ENCODE measurements at places on chromosomes 13 and 19.

DNA sequence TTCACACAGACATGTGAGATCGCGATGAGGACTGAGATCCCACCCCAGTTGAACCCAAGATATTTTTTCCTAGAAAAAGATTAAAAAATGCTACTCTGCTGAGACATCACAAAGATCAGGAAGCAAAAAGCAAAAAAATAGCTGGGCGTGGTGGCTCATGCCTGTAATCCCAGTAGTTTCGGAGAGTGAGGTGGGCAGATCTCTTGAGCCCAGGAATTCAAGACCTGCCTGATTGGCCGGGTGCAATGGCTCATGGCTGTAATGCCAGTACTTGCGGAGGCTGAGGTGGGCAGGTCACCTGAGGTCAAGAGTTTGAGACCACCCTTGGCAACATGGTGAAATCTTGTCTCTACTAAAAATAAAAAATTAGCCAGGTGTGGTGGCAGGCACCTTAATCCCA, 1.1 kb downstream of the FUT3 start:
- DNase-seq: no peak

GRCh38 chr13:100534911-100535310, 53.7 kb downstream of the GGACT start:
- no peak for DNase-seq

- no peak for DNase-seq
Observed at GRCh38 chr13:81664872-81665271, 1323.9 kb upstream of the SPRY2 start.

DNA sequence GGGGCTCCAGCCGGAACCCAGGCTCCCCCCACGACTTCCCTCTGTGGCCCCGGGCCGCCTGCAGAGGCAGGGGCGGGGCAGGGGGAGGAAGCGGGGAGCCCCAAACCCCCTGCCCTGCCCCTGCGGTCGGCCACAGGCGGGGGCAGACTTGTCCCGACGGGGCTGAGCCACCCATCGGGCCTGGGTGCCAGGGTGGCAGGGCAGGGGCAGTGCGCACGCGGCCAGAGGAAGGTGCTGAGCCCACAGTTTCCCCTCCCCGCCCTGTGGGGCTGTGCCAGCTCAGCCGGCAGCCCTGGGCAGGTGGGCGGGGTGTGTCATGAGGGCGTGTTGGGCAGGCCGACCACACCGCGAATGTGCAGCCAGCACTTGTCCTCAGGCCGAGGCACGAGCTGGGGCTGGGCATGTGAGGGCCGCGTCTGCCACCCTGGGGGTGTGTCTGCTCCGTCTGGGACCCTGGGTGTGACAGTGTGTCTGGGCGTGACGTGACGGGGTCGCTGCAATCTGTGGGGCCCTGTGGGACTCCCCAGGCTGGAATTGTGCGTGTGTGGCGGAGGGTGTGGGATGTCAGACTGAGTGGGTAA, 17.7 kb downstream of the CCDC97 start:
- peak; percentile 55 for DNase-seq

DNA sequence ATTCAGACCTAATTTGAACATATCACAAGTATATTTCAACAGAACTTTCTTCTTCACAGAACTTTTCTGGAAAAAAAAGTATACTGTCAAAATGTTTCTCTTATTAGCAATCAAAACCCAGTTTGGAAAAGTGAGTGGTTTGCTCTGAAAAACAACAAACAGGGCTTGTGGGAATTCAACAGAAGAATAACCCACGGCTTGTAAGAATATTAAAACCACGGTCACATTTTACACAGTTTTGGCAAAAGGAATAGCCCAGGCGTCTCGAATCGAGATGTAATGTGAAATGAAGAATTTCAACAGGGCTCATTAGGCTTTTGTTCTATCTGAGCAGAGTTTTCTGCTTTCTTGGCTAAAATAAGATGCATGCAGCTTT, 70.7 kb downstream of the COL4A2 start:
- no peak for DNase-seq

DNA sequence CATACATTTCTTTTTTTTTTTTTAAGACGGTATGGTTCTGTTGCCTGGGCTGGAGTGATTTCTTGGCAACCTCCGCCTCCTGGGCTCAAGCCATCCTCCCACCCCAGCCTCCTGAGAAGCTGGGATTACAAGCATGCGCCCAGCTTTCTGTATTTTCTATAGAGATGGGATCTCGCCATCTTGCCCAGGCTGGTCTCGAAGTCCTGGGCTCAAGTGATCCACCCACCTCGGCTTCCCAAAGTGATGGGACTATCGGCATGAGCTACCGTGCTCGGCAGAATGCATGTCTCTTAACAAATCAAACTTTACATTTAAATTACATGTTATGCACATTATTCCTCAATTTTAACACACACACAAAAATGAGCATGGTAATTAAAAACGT, 1.2 kb downstream of the NDUFA13 start:
- DNase-seq: no peak

DNA sequence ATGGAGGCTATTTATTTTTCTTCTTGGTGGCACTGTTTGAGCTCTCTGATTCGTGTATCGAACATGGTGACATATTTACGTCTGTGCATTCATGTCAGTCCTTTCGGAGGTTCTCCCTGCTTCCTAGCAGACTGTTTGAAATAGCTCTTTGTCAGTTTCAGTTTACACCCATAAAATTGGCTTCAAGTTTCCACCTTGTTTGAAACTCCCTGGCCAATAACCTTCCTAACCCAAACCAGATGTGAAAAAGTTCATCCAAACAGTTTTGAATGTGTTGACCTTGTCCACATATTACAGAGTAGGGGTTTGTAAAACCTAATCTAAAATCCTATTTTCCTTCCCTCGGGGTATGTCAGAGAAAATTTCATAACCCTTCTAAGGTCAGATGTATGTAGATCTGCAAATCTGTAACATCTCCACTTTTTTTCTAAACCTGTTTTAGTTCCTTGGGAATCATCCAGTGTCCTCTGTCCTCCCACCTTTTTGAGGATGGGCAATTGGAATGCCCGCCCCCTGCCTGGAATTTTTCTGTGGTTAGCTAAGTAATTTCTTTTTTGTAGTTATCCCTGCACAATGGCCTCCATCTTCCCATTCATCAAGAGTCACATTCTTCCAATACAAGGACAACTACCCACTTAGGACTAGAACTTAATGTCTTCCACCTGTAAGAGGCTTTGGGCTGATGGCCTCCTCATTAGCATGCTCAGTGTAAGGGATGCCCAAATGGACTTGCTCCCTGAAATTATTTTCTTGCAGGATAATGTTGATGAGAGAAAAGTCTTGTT, 499.8 kb downstream of the GPC6 start:
- DNase-seq: no peak

DNA sequence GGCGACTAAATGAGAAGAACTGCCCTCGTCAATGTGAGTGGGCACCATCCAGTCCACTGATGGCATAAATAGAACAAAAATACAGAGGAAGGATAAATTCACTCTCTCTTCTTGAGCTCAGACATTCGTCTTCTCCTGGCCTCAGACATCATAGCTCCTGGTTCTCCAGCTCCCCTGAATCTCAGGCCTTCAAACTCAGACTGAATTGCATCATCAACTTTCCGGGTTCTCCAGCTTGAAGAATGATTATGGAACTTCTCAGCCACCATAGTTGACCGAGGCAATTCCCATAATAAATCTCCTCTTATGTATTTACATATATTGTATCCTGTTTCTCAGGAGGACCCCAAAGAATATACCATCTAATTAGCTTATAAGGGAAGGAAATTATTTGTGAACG, 55.0 kb upstream of the FNDC3A start:
- no peak for DNase-seq

DNA sequence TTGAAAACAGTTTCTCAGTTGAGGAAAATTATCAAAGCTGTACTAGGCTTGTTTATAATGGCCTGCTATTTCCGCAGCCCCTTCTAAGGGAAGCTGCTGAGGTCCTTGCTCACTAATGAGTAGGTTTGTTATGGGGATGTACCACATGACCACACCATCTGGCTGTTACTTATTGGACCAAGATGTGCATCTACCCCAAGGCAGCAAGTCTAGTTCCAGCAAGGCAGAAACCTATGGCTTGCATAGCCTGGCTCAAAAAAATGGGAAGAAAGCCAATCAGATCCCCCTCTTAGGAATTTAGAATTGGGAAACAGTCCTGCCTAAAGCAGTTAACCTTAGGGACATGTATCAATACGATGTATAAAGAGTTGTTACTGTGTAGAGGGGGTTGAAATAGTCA, 186.5 kb upstream of the SPRY2 start:
- no peak for DNase-seq

DNA sequence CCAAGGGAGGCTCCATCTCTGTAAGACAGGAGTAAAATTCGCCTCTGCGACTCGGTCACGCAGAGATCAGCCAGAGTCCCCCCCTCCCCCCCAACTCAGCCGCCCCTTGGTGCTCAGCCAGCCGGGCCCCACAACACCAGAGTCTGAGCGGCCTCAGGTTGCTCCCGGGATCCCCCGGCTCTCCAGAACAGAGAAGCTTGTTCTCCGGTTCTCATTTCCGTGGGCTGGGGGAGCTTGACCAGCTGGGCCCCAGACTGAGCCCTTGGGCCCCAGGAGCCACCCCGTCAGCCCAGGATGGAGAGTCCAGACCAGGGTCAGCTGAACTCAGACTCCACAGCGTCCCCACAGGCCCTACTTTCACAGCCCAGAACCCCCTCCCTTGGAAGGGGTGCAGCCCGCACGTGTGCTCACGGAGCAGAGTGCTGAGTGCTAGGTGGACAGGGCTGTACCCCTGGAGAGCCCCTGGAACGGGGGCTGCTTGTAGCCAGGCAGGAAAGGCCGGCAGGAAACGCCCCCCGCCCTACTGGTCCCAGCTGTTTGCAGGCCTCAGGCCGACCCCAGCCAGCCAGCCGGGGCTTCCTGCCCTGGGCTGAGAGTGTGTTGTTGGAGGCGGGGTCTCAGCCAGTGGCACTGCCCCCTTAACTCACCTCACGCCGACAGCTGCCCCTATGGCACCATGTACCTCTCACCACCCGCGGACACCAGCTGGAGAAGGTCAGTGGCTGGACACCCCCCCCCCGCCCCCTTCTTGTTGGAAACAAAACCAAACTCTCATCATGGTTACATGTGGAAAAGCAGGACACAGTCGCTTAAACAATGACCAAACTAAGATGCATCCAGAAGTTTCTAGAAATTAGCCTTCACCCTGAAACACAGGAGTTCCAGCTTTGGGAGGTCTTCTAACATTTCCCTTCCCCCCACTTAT, 44.4 kb downstream of the COMP start:
- DNase-seq: no peak

DNA sequence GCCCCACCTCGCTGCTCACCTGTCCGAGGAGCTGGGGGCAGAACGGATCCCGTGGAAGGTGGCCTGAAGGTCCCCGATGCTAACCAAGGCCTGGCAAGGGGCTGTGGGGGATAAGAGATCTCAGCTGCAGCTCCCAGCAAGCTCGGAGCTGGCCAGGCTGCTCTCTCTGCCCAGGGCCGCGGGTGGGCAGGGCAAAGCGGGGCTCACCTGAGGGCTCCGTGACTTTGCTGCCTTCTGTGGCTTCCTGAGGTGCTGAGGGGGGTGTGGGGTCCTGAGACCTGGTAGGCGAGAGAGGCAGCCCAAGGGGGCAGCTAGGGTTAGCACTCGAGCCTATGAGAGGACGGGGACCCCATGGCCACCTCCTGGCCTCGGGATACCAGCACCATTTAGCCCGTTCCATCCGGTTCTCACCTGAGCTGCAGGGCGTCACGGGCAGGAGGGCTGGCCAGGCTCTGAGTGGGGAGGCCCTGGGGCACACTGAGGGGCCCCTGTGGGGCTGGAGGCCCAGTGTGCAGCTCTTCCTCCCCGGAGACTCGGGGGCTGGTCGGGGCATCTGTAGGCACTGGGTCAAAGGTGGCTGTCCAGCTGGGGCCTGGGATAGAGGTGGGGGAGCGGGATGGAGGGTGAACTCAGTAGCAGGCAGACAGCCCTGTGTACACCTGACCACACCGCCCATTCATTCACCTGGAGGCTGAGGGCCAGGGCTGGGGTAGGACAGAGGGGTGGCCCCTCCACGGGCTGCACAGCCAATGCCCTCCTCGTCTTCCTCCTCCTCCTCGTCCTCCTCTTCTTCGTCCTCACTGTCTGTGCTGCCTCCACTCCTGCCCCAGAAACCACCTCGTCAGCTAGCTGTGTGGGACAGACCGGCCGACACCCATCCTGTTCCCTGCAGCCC, 3.1 kb upstream of the TMEM86B start:
- no peak for DNase-seq

GRCh38 chr13:73745190-73745589, 389.0 kb downstream of the KLF12 start:
- DNase-seq: no peak

DNA sequence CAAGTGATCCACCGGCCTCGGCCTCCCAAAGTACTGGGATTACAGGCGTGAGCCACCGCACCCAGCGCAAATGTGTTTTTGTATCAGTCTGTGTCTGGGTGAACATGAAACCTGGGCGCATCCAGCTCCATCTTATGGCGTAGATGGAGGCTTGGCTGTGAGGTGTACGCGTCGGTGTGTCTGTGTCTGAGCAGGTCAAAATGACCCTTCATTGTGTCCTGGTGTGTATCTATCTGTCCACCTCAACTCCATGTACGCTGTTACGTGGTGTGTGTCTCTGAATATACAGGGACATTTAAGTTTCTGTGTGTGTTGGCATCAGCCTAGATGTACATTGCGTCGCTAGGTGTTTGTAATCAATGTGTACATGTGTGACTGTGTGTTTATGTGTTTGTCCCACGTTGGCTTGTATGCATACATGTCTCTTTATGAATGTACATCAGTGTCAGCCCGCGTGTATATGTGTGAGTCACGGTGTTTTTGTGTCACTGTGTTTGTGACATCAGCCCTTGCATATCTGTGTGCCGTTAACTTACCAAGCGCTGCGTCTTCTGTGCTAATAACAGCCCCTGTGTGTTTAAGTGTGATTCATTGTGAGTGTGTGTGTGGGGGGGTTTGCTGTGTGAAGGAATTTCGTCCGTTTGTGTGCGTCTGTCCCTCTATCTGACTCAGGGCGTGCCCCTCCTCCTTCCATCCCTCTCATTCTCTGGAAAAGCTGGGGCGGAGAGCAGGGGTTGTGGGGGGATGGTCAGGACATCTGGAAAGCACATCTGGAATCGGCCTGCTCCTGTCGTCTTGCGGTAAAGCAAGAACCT, 6.4 kb downstream of the AXL start:
- DNase-seq: peak; percentile 56

DNA sequence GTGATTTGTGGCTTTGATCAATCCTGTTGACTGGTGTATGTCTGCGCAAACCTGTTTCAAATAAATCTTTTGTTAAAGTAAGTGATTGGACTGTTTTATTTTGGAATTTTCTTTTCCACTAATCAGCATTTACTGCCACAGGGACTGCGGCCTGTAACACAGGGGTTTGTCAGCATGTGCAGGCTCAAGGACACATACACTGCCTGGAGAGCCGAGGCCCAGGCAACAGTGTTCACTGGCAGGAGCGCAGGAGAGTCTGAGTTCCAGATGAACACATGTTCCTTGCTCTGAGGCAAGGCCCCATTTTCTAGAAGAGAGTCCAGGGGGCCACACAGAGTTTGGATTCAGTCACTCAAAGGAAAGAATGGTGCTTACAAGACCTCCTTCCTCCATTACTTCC, 26.0 kb downstream of the SHISA2 start:
- DNase-seq: no peak

- DNase-seq: no peak
Observed at GRCh38 chr19:49799798-49800376, 13.2 kb downstream of the FUZ start.
